ENCODE measurements at places on chromosomes 16 and 17.

- DNase-seq: no peak
These were observed 6.2 kb downstream of the HOXB4 start for GRCh38 chr17:48571826-48572417.

DNA sequence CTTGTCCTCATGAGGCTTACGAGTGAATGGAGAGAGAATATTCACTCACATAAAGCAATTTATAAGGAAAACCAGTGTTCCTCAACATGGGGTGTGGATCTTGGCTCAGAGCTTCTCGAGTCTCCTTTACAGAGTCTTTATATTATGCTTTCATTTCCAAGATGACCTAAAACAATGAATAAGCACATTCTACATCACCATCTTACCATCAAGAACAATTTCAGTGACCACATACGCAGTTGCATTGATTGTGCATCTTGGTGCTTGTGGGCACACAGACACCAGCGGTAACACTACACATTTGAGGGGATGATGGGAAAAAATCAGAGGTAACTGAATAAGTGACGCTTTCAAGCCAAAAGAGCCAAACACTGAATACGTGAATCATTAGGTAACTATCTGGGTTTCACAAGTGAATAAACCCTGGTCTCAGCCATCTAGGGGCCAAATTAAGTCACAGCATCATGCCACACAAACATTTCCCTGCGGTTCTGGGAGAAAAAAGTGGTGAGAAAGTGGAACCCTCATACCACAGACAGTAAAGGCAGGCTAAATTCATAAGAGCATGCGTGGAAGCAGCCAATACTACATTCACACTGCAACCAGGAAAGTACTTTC is 9.4 kb downstream of the CWC25 start:
- no peak for DNase-seq

GRCh38 chr17:61551255-61551742 is 39.7 kb downstream of the NACA2 start:
- peak; percentile 31 for DNase-seq

DNA sequence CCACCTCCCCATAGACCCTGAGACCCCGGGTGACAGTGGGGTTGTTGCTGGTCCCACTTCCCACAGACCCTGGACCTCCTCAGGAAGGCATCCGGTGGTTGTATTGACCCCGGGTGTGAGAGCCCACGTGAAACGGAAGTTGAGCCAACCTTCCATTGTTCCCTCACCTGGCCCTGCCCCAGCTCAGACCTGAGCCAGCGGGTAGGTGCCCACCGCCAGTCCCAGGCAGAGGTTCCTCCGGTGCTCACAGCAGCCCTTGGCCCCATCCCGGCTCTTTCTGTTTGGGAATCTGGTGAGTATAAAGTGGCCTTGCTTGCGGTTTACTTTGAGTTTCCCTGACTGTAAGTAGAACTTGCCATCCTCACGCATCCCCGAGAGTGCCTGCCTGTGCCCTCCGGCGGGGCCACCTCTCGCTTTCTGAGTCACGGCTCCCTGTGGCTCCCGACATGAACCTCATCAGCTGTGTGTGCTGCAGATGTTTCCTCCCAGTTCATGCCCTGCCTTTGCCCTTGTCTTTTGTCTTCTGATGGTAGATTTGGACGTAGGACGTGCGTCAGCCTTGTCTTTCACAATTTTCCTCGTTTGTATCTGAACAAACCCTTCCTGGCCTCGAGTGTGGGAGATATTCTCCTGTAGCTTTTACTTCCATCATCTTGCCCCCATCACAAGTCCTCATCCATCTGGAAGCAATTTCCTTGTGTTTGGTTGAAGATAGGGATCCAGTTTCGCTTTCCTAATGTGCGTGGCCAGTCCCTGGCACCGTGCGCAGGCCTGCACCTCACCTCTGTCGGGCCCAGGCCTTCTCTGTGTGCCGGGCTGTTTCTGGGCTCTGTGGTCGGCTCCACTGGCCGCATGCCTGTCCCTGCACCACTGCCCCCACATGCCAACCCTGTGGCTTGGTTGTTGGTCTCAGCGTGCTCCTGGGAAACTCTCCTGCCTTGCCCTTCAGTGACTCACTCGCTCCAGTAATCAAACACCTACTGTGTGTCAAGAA is 76.0 kb downstream of the METRNL start:
- no peak for DNase-seq

DNA sequence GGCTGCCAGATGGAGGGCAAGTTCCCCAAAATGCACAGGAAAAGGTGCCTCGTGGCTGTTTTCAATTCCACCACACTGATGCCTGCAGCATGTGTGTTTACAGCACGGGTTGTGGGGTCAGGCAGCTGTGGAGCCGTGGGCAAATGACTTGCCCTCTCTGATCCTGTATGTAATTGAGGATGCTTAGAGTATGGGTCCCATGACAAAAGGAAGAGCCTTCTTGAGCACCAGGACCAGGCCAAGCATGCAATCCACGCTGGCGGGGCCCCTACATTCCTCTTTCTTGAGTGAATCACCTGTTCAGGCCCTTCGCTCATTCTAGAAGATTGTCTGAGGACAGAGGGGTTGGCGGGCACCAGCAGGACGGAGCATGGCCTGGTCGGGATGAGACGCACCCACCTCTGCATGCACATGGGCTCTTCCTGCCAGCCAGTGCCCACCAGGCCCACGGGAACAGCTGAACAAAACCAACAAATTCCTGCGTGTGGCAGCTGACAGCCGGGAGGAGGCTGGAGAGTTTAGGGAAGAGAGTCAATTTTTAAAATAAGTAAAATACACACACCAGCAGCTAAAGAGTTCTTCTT is 1.4 kb upstream of the CTRB2 start:
- DNase-seq: no peak

- no peak for DNase-seq
These were observed 136.7 kb upstream of the FAM20A start for GRCh38 chr17:68737761-68738443.

DNA sequence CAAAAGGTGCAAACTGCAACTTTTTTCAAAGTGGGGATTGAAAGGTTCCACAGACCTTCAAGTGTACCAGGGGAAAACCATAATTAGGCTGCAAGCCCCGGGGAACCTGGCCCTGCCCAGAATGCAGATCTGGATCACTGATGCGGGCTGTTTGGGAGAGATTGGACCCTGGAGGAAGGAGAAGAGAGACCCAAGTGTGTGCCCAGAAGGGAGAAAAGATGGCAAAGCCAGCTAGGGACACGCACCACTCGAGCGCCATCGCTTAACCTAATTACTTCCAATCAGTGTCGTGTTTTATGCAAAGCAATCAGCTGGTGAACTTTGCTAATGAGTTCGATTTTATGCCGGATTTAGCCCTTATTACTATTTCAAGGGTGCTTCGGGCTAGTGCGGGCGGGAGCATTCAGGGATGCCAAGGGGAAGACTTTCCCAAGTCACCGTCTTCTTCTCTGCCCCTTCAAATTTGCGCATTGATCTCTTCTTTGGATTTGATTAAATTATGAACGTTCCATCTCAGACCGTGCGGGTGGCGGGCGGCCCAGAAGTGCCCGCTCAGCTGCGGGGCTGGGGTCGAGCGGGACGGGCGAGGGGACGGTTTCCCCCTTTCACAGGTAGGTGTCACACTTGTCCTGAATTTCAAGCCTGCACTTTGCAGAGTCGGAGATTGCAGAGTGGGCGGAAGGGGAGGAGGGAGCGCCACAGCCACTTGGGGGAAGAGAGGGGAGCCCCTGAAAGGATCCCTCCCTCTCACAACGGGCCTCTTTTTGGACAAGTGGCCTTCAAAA is 4.0 kb downstream of the IRX5 start:
- DNase-seq: no peak

DNA sequence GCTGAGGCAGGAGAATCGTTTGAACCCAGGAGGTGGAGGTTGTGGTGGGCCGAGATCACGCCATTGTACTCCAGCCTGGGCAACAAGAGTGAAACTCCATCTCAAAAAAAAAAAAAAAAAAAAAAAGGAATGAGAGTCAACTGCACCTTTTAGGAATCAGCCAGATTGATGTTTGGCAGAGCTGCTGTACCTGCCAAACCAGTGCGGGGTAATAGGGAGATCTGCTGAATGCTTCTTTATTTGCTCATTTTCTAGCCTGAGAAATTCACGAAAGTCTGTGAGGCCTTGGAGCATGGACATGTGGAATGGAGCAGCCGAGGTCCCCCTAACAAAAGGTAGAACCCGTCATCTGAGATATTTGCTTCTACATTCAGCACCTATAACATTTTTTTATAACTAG is 18.4 kb downstream of the OGFOD1 start:
- no peak for DNase-seq

DNA sequence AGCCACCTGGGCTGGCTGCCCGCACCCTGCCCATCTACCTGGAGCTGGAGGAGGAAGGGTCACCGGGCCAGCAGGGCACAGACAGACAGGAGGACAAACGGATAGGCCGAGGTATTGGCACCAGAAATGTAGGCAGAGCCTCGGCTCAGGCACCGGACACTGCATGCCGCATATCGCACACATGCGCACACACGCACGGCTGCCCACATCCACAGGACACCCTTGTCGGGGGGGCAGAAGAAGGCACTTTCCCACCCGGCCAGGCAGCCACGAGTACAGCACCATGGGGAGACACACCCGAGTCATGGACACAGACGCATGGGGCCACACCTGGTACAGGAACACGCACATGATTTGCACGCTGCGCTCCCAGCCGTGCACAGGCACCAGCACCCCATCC is 14.5 kb downstream of the CASKIN1 start:
- no peak for DNase-seq

GRCh38 chr17:44010966-44011647 is 3.7 kb downstream of the TMEM101 start:
- DNase-seq: no peak

DNA sequence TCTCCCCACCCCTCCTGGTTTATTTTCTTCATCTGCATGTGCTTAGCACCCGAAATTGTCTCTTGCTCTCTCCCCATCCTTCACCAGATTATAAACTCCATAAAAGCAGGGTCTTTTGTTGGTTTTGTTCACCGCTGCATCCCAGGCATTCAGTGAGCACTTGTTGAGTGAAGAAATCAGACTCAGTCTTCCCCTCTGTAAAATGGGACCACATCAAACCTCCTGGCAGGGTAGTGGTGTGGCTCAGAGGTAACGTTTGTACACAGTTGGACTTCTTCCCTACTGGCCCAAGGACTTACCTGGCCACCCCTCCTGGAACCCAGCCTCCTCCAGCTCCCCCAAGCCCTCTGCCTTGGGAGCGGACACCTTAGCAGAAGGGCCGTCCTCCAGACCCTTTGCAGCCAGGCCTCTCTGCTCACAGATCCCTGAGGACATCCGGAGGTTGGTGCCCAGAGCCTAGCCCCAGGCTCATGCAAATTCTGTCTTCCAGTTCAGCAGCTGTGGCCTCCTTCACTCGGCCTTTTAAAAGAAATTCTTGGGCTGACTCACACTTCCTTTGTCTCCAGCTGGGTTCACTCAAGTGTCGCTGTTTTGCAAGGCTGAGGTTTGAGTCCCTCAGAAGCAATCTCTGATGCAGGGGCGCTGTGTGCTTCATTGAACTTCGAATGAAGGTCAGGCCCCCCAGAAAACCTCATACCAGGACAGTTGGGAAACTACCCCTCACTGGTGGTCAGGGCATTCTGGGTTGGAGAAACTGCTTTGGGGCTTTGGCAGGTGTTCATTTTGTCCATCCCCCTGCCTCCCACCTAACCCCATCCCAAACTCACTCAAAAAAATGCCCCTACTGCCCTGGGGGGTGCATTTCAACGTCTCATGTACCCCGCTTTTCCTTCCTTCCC is 16.8 kb upstream of the RMI2 start:
- no peak for DNase-seq
